CD4-positive, alpha-beta T cell treated with Interleukin-6 for 4 hours (primary cell): ENCODE measurements at places on chromosomes 12 and 14.

DNA sequence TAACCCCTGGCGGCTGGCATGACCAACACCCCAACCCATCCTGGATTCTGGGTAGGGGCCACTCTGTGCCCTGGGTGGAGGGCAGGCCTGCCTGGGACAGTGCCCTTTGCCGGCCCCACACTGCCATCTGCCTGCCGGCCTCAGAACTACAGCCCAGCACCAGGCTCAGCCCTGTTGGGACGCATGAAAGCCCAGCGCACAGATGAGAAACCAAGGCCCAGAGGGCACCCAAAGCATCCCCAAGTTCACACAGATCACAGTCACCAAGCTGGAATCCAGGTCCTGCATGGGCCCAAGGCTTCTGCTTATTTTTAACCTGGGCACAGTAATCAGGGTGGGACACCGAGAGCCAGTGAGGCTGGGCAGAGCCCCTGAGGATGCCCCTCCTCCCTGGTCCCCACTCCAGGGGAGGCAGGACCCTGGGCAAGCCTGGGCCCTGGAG lies 26.2 kb downstream of the RFLNA start:
- DNase-seq = peak; percentile 57

DNA sequence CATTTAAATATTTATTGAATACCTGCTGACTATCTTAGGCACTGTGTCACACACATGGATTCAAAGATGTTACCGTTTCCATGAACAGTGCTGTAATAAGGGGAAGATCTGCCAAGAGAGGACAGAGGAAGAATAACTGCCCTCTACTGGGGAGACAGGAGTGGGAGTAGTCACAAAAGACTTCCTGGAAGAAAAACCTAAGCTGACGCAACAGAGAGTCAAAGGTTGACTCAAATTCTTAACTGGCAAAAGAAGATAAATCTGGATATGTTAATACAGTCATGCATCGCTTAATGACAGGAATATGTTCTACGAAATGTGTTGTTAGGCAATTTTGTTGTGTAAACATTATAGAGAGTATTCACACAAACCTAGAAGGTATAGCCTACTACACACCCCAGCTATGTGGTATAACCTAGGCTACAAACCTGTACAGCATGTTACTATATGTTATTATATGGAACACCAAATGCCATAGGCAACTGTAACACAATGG lies 51.5 kb downstream of the DCAF5 start:
- no peak for DNase-seq

- DNase-seq = no peak
Measured at GRCh38 chr12:99552022-99552421, 95.5 kb upstream of the GARIN6 start.

DNA sequence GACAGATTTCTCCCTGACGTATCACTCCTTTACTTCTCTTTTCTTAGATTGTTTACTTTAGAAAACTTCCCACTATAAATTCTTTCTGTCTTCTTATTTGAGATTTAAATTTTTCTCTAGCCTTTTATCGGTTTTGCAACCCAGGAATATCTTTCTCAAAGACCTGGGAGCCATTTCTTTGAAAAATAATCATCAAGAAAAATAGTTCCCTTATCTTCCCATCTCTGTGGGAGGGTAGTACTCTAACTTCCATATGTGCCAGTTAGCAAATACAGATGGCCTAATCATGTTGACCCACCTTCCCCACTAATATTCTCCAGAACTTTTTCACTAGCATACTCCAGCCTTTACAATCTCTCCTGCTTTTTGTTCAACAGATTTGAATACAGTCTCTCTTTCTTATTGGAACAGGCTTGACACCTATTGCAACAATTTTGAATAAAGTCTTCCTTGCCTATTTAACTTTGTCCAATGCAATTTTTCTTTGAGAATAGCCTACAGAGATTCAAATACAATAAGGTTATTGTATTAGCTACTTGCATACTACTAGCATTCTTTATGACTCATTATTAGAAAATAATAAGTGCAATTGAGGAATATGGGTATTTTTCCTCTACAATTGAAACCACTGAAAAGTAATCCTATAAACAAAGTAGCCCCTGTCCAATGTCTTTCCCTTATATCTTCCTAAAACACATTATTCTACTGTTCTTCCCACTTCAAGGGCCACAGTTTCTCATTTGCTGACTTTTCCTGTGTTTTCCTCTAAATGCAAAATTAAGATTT lies 27.4 kb upstream of the KLRB1 start:
- DNase-seq = no peak

DNA sequence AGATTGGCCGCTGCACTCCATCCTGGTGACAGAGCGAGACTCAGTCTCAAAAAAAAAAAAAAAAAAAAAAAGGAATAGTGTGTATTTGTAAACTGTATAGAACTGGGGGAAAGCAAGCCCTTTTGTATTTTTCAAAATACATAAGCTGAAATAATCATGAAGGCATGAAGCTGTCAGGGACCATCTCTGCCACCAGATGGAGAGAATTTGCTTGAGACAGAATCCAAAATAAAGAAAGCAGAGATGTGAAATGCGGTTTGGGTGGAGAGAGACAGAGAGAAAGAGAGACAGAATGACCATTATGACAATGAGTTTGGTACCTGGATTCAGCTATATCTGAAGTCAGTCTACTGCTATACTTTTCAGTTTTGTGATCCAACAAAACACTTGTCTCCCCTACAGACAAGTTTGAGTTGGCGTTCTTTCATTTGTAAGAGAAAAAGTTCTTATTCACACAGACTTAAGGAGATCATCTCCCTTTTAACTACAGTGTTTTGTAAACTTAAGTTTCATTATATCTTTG lies 155.7 kb upstream of the LRIG3 start:
- no peak for DNase-seq

GRCh38 chr14:91419451-91419850 lies 1.8 kb upstream of the CCDC88C start:
- DNase-seq = no peak

DNA sequence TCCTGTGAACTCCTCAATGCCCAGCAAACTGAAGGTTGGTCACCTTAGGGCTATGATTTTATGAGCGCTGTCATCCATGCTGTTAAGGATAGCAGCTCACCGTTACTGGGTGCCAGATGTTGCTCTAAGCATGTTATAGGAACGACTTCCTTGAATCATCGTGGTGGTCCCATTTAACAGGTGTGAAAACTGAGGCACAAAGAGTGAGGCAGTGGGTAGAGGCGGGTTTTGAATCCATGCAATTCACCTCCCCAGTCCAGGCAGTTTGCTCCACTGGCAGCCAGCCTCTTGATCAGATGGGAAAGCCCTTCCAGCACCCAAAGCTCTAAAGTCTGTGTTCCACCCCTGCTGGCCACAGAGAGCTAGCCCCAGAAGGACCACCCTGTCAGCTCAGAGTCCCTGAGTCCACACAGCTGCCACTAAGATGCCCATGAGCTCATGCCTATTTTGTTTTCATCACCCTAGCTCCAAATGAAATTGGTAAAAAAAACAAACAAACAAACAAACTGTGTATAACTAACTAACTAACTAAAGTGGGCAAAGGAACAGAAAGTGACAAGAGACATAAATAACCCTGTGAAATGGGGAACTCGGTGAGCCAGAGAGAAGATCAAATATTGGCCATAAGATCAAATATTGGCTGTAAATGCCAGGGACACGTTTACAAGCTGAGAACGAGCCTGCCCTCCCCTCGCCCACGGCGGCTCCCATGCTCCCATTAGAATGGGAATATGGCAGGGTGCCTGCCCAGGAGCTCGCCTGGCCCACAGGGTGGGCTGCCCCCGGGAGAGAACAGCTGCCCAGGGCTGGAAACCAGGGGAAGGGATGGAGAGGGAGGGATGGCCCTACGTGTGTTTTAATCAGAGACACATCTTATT lies 72.3 kb upstream of the RFLNA start:
- no peak for DNase-seq

- no peak for DNase-seq
Measured at GRCh38 chr12:122238861-122239260, 13.0 kb upstream of the DIABLO start.

DNA sequence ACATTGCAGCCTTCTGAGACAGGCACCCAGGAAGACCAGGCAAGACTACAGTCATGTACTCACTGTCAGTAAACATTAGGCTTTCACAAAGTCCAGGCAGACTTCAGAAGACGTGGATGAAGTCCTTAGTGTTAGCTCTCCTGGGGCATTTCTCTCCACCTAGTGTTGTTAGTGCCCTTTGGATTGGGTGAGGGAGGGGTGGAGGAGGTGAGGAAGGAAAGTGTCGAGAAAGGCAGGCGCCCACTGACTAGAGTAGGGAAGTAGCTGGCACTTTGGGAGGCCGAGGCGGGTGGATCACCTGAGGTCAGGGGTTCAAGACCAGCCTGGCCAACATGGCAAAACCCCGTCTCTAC lies 20.2 kb downstream of the TMEM229B start:
- no peak for DNase-seq

DNA sequence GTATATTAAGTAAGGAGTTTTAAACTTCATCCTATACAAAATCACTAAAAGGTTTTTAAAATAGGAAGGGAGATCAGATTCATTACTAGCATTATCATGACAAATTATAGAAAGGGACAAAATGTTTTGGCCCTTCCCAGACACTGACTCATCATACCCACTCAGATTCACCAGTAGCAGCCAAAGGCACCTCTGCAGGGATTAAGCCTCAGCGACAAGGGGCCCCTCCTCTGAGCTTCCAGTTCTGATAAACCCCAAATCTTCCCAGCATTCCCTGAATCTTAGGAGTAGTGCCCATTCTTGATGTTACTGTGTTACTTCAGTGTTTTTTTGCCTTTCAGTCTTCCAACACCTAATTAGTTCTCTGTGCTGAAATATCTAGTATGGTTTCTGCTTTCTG lies 14.5 kb downstream of the KRAS start:
- DNase-seq = no peak

DNA sequence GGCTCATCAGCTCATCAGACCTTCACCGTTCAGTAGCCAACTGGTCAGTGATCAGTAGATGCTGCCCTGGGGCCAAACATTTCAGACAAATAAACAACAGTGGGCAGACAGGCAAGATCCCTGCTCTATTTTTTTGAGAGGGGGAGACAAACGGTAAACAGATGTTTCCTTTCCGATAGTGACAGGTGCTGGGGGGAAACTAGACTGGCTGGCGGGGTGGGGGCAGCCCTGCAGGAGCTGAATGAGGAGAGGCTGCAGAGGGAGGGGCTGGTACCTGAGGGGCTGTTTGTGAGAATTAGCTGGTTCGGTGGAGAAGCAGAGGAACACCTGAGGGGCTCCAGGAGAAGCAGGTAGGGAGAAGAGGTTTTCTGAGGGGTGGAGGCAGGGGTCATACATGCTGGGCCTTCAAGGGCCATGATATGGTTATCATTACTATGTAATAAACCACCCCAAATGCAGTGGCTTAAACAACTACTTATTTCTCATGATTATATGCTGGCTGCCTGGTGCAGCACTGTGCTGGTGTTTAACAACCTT lies 8.2 kb upstream of the GOLGA3 start:
- DNase-seq = no peak

DNA sequence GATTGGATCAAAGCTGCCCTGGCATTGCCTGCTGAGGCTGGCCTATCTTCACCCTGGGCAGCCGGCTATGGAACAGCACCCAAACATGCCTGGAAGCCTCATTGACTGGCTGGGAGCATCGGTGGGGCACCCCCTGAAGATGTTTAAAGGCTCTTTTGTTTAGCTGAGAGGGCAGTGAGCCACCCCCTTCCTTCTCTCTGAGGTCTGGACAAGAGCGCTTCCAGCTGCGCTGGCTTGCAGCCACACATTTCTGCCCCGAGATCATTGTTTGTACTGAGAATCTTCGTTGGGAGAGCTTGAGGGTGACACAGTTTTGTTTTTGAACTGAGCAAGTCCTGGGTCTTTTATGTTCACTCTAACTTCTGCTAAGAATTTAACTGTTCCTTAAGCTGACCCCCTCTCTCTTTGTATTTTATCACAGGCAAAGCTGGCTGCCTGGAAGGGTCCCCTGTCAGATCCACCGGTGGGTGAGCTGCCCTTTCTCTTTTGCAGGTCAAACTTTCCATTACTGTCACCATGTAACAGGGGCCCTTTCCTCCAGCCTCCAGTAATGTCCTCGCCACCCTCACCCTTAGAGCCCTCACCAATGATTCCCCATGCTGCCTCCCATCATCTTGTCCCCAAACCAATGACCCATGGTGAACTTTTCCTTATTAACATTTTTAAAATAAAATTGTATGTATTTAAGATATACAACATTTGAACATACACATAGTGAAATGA lies 212.2 kb downstream of the KIF26A start:
- no peak for DNase-seq

DNA sequence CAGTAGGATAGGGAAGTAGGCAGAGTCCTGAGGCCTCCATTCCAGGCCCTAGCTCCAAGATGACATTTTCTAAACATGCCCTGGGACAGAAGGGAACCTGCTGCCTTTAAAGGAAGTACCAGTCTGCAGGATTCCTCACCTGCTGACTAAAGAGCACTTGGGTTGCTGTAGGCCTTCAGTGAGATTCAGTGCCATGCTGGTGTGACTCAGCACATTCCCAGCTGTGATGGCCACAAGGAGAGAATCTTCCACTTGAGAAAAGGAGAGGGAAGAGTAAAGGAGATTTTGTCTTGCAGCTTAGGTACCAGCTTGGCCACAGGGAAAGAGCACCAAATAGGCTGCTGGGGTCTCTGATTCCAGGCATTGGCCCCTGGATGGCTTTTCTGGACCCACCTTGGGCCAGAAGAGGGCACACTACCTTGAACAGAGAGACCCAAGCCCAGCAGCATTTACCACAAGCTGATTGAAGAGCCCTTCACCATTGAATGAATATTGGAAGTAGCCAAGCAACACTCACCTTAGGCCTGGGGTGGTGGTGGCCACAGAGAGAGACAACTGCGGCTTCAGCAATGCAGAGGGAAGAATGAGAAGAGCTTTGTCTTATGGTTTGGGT lies 498.3 kb downstream of the KCNH5 start:
- no peak for DNase-seq

GRCh38 chr12:19421503-19422282 lies 17.6 kb upstream of the AEBP2 start:
- DNase-seq = no peak

DNA sequence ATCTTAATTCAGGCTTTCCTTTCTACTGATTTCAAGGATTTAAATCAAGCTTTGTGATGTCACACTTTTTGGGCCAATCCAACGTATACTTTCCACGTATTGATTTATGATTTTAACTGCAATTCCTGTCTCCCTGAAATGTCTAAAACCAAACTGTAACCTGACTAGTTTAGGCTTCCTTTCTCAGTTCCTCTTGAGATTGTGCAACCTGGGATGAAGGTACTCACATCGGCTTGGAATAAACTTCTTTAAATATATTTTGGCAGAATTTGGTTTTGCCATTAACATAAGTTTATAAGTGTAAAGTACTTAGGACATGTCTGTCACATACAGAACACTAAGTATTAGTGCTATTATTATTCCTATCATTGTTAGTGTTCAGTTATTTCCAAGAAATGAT lies 224.6 kb downstream of the CRADD start:
- DNase-seq = no peak

DNA sequence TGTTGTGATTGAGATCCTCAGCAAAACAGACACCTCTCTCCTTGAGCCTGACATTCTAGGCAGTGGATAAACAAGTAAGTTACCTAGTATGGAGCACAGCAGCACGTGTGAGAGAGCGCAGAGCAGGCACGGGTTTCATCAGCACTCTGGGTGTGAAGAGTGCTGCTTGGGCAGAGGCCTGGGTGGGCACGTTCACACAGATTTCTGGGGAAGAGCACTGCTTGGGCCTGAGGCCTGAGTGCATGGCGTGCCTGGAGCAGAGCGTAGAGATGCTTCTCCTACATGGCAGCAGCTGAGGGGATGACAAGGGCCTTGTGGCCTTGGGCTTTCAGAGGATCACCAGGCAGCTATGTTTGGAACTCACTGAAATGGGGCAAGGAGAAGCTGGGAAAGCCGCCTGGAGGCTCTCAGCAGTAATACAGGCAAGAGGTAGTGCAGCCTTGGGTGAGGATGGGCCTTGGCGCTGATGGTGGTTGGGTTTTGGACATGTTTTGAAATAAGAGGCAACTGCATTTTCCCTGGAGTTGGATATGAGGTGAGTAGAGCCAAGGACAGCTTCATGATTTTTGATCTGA lies 17.6 kb downstream of the CKB start:
- DNase-seq = no peak
